ENCODE measurements at places on chromosomes 1 and 21. TPM values are rescaled to one million over a fixed set of nuclear protein-coding genes. Genes with fewer than 3 reads are reported as not detected.

The FAM3B gene
- 74.5 TPM for total RNA-seq

The ILDR2 gene
- total RNA-seq: 0.66 TPM

The RRP1B gene
- total RNA-seq: 19.1 TPM

The DMRTA2 gene
- not detected for total RNA-seq

DNA sequence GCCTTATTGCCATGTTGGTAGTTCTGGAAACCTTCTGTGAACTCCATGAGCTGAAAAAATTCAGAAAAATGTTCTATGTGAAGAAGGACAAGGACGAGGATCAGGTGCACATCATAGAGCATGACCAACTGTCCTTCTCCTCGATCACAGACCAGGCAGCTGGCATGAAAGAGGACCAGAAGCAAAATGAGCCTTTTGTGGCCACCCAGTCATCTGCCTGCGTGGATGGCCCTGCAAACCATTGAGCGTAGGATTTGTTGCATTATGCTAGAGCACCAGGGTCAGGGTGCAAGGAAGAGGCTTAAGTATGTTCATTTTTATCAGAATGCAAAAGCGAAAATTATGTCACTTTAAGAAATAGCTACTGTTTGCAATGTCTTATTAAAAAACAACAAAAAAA is 57.4 kb downstream of the KCNK1 start:
- DNase-seq: no peak

GRCh38 chr1:8200317-8201115 is 117.4 kb upstream of the SLC45A1 start:
- DNase-seq: no peak

- no peak for DNase-seq
Measured at GRCh38 chr21:29231756-29232529, 66.8 kb upstream of the BACH1 start.

DNA sequence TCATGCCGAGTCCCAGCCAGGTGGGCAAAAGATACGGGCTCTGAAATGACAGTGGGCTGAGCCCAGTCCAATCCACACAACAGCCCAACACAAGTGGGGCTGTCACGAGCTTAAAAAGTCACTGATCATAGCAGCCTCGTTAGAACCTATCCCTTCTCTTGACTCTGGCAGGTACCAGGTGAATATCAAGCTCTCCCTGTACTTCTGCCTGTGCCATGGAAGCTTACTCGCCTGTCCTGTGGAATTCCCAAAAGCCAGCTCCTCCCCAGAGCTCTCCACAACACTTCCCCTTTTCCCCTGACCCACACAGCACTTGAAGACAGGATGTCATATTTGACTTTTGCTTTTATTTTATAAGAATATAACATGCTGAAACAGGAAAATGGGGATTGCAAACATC is 5.9 kb downstream of the RGS16 start:
- DNase-seq: no peak

GRCh38 chr1:90246069-90246468 is 251.2 kb downstream of the ZNF326 start:
- DNase-seq: no peak

DNA sequence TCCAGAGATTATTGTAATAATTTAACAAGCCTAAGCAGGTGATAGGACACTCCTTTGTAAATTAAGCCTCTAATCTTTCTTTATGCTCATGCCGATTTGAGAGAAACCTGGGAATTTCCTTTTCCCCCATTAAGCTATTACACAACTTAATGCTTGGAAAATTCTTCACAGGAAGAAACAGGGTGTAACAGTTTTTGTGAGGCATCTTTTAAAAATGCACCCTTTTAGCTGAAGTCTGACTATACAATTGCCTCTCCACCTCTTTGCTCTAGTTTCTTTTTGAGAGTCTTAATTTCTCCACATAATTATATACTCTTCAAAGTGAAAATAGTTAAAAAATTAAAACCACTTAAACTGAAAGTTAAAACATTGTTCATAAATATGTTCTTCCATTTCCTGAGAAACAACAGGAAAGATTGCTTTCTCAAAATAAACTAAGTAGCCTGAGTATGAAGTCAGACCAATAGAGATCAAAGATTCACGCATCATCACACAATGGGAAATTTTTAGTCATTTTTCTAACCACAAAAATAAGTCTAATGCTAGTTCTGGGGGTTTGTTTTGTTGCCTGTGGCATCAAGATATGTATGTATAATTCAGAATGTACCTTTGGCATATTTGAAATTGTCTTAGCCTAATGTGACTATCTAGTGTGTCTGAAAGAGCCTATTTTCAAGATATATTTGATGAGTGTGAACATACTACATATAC is 34.7 kb downstream of the LRRC8D start:
- DNase-seq: no peak
